ENCODE measurements at places on chromosomes 2 and 18.

DNA sequence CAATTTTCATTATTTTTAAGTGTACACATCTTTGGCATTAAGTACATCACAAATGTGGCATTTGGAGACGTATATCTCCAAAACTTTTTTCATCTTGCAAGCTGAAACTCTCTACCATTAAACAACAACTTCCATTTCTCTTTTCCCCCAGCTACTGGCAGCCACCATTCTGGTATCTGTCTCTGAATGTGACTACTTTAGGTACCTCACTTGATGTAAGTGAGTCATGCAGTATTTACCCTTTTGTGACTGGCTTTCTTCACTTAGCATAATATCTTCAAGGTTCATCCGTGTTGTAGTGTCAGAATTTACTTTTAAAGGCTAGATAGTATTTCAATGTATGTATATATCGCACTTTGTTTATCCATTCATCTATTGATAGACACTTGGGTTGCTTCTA is 17.0 kb downstream of the BABAM2 start:
- DNase-seq = no peak

- DNase-seq = no peak
These were observed 11.6 kb upstream of the PTPN4 start for GRCh38 chr2:119748135-119748534.

GRCh38 chr2:127117603-127118002 is 10.6 kb upstream of the BIN1 start:
- DNase-seq = no peak

DNA sequence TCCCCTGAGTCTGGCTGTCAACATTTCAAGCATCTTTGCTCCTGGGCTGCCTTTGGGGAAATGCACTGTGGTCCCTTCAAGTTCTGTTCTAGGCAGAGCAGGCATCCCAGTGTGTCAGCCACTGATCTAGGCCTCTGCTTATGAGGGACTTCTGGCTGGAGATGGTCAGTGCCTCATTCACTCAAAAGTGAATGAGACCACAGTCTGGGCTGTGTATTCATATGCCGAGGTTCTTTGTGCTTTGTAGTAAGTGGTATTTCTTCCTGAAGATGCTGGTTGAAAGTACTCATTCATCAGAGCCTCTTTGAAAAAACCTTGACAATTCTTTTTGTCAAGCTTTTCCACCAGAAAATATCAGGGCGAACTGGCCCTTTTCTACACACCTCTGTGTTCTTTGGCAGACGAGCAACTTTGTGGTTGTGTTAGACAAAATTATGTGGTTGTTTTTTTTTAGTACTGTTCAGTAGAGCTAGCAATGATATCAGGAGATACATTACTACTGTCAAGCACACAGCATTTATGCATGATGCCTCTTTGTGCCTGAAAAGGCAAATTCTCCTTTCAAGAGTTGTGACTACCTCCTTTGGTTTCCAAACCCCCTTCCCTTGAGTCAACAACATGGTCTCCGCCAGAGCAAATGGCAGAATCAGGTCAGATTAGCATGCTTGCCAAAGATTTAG is 510.9 kb upstream of the NRP2 start:
- DNase-seq = no peak

GRCh38 chr2:179247318-179248023 is 17.2 kb downstream of the SESTD1 start:
- DNase-seq = no peak

DNA sequence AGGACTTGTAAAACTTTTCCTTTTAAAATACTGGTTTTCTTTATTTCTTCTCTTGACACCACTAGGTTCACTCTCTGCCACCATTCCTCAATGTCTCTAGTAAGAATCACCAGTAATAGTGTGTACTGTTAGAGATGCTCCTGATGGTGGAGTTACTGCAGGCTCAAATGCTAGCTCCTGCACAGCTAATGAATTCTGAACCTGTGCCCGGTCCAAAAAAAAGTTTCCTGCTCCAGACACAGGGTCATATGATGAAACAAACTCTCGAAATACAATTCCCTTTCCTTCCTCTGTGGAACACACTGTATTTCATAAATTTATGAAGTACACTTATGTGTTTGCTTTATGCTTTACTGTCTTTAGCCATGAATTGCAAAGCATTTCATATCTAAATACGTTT is 19.2 kb downstream of the PMS1 start:
- DNase-seq = no peak

DNA sequence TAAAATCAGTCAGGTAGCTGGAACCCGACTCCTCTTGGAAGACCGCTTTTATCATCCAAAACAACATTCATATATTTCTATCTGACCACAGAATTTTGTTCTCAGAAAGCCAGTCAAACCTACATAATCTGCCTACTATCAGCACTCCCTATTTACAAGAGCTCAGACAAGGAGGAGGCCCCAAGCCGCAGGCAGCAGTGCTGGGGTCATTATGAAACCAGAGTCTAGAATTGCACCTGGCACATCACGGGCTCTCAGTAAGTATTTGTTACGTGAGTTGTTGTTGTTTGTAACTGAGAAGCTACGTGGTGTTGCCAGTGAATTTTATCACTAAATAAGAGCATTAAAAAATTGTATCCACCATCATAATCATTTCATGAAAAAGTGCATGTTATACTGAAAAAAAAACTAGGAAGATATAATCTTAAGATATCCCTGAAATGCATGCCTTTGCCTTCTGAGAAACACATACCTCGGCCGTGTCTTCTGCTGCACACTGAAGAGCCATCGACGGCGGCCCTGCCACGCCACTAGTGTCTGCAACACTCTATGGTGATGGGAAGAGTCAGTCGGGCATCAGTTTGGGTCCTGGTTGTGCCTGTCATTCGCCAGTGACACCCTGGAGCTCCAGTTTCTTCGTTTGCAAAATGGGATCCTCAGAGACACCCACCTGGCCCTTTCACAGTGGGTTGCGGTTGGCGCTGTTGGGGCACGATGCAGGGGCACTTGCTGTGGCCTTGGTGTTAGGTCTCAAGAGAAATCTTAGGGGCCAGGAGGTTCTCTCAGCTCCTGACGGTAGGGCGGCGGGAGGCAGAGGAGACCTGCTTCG is 505.9 kb downstream of the EIPR1 start:
- no peak for DNase-seq

GRCh38 chr2:55839182-55839819 is 84.3 kb downstream of the EFEMP1 start:
- no peak for DNase-seq

- no peak for DNase-seq
These were observed 48.9 kb upstream of the LRP1B start for GRCh38 chr2:142179686-142180085.

GRCh38 chr2:174522553-174522952 is 35.7 kb upstream of the GPR155 start:
- no peak for DNase-seq

DNA sequence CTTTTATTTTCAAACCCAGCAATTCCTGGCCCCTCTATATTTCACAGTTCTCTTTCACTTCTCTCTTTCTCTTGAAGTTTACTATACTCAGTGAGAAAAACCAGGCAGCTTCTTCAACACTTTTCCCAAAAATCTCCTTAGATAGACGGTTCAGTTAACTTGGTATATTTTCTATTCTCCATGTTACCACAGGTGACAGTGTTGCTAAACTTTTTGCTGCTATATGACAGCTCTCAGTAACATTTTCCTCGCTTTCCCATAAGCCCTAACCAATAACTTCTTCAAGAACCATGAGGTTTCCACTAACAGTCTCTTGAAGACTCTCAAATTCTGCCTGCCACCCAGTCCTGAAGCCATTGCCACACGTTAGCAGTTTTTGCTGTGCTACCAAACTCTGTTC is 45.8 kb downstream of the CYBRD1 start:
- DNase-seq = no peak

- no peak for DNase-seq
These were observed 3.5 kb upstream of the CDC42EP3 start for GRCh38 chr2:37674946-37675345.

- no peak for DNase-seq
These were observed 4.4 kb upstream of the RNF103 start for GRCh38 chr2:86628091-86628522.

DNA sequence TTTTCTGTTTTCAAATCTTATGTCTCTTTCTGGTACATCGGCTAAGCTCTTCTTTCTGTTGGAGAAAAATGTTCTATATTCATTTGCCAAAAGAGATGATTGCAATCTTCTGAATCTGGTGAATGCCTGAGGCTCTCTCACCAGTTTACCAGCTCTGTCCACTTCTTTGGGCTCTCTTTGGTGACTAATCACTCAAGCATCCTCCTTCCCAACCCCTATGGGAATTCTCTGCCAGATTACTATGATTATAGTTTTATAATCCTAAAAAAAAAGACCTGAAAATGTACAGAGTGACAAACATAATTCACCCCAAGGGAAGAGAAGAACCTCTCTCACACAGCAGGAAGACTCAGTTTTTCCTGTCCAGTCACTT is 187.3 kb downstream of the CAMKMT start:
- DNase-seq = no peak

DNA sequence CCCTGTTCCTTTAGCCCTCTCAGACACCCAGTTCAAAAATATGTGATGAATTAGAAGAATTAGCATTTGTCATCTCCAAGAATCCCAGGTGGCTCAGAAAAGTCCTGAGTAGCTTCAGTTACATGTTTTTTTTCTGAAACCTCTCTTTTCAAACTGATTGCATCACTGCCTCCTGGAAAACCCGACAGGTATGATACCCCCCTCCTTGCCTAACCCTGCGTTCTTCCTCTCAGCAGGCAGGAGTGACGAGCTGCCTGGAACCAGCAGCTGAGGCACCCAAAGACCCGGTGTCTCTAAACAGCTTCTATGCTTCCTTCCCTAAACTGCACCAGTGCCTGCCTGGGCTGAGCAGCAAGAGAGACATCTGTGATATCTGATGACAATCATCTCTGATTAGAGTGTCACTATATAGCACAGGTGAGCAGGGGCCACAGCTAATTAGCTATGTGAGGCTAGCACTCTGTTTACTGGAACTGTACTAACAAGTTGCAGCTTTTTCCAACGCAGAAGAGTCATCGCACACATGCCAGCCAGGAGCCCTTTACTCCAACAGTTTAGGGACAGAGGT is 376.4 kb upstream of the ATP5MC3 start:
- no peak for DNase-seq

DNA sequence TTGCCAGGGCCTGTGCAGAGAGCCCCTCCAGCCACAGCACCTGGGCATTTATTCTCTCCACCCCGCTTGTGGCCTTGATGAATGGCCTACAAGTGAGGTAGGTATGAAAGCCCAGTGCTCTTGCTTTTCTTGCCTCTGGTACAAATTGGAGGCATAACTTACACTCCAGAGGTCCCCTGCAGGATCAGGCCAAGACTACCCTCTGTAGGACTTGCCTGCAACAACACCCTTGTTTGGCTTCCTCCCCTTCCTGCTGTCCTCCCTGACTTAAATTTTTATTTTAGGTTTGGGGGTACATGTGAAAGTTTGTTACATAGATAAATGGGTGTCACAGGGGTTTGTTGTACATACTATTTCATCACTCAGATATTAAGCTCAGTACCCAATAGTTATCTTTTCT is 95.7 kb downstream of the CDC42EP3 start:
- no peak for DNase-seq

DNA sequence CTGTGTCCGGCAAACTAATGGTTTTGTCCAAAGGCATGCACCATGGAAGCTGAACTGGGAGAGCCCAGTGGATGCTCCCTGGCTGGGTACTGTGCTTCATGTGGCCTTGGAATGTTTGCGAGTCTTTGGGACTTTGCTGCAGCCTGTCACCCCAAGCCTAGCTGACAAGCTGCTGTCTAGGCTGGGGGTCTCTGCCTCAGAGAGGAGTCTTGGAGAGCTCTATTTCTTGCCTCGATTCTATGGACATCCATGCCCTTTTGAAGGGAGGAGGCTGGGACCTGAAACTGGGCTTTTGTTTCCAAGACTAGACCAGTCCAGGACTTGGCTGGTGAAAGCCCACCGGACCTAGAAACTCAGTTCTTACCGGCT is 1.7 kb downstream of the MARS2 start:
- DNase-seq = no peak

DNA sequence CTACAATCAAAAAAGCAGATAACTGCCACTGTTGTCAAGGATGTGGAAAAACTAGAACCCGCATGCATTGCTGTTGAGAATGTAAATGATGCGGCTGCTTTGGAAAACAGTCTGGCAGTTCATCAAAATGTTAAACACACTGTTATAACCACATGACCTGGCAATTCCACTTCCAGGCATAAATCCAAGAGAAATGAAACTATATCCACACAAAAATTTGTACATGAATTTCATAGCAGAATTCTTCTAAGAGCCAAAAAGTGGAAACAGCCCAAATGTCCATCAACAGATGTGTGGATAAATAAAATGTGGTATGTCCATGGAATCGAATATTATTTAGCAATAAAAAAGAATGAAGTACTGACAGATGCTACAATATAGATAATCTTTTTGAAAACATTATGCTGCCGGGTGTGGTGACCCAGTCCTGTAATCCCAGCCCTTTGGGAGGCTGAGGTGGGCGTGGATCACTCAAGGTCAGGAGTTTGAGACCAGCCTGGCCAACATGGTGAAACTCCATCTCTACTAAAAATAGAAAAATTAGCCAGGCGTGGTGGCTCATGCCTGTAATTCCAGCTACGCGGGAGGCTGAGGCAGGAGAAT is 32.0 kb downstream of the ERCC3 start:
- DNase-seq = no peak

GRCh38 chr2:72378753-72379348 is 231.2 kb upstream of the CYP26B1 start:
- no peak for DNase-seq

DNA sequence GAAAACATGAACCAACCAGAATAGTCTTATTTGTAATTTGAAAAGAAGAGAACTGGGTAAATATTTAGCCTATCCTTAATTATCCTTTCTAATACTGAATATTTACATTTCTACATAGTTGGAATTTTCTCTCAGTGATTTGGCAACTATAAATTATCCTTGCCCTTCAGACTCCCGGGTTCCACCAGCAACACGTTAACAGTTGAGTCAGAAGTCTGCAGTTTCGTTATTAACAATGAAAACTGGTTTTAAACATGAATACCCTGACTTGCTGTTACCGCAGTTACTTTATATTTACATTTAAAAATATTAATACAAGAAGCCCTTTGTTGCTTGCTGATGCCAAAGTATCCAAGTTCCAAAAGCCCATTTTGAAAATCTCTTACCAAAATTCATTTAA is 673.0 kb downstream of the ARHGAP15 start:
- no peak for DNase-seq

DNA sequence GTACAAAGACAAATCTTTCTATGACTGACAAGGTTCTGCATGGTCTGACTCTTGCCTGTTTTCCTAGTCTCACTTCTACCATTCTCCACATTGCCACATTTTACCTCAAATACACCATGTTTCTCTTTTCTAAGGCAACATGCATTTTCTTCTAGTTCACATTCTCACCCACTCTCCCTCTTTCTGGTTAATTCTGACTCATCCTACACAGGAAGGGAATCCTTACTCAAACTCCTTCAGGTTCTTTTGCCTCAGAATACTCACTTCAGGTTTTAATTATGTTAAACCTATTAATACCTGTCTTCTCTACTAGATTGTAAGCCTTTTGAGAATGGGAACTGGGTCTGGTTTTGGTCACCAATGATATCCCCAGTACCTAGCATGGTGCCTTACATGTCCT is 47.2 kb downstream of the MAP2 start:
- no peak for DNase-seq

GRCh38 chr2:241140445-241140840 is 8.8 kb downstream of the PASK start:
- no peak for DNase-seq

- DNase-seq = no peak
These were observed 44.3 kb upstream of the GLI2 start for GRCh38 chr2:120691410-120691809.

GRCh38 chr2:196101325-196101991 is 32.8 kb upstream of the DNAH7 start:
- DNase-seq = peak; percentile 66

Data from stimulated activated CD4-positive, alpha-beta T cell treated with anti-CD3 and anti-CD28 coated beads, Interleukin-15, amount 100 ng/mL, for 24 hours (primary cell).